ENCODE measurements at places on chromosomes 2 and 18. TPM values are rescaled to one million over a fixed set of nuclear protein-coding genes. Genes with fewer than 3 reads are reported as not detected.

- no peaks in the 10 kb centered on the region for H3K36me3 ChIP-seq
- peak; percentile 54 for DNase-seq
- no peak overlapping the region for H3K4me3 ChIP-seq
These were observed 312.9 kb downstream of the PRKCE start for GRCh38 chr2:45964223-45964841.

GRCh38 chr2:218396688-218397462, 2.8 kb upstream of the CTDSP1 start:
- H3K27ac ChIP-seq: peak overlapping the region; percentile 97
- H3K4me3 ChIP-seq: peak overlapping the region; percentile 64
- no peaks in the 10 kb centered on the region for H3K27me3 ChIP-seq
- peaks cover 43% of the 10 kb centered on the region for H3K4me1 ChIP-seq

GRCh38 chr18:49059028-49059834, 108.5 kb upstream of the SMAD7 start:
- H3K27ac ChIP-seq: no peak overlapping the region
- no peaks in the 10 kb centered on the region for H3K36me3 ChIP-seq
- no peak for DNase-seq
- H3K4me3 ChIP-seq: no peak overlapping the region
- no peaks in the 10 kb centered on the region for H3K27me3 ChIP-seq
- peaks cover 7% of the 10 kb centered on the region for H3K4me1 ChIP-seq

DNA sequence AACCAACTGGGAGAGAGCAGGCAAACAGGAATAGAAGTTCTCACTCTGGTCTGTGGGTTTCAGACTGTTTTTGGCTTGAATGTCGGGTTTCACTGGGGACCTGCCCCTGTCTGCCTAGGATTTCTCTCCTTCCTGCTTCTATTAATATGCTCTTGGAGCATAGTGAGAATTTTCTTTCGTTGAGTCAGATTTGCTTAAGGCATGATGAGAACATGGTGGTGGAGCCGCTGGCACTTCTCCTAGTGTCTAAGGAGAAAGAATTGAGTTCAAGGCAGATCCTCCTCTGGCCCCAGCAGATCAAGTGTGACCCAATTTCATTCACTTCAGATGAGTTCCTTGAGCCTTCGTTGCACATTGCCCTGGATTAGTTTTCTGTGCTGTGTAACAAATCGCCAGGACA, 103.9 kb upstream of the HS6ST1 start:
- no peak for DNase-seq
- no peaks in the 10 kb centered on the region for H3K4me1 ChIP-seq
- H3K4me3 ChIP-seq: no peak overlapping the region
- H3K27ac ChIP-seq: no peak overlapping the region
- no peaks in the 10 kb centered on the region for H3K27me3 ChIP-seq

- no peaks in the 10 kb centered on the region for H3K36me3 ChIP-seq
- H3K27me3 ChIP-seq: no peaks in the 10 kb centered on the region
- no peak overlapping the region for H3K27ac ChIP-seq
- no peak for DNase-seq
- H3K4me1 ChIP-seq: peaks cover 2% of the 10 kb centered on the region
These were observed 114.3 kb upstream of the PPP1CB start for GRCh38 chr2:28637066-28638047.

GRCh38 chr18:43772907-43773306, 495.6 kb upstream of the SYT4 start:
- H3K27me3 ChIP-seq: no peaks in the 10 kb centered on the region
- no peak overlapping the region for H3K27ac ChIP-seq
- peaks cover 4% of the 10 kb centered on the region for H3K4me1 ChIP-seq
- DNase-seq: peak; percentile 86

GRCh38 chr2:219497495-219498279, 1.0 kb upstream of the GMPPA start:
- H3K36me3 ChIP-seq: peaks cover 22% of the 10 kb centered on the region
- H3K4me1 ChIP-seq: peaks cover 72% of the 10 kb centered on the region
- H3K27ac ChIP-seq: peak overlapping the region; percentile 98

DNA sequence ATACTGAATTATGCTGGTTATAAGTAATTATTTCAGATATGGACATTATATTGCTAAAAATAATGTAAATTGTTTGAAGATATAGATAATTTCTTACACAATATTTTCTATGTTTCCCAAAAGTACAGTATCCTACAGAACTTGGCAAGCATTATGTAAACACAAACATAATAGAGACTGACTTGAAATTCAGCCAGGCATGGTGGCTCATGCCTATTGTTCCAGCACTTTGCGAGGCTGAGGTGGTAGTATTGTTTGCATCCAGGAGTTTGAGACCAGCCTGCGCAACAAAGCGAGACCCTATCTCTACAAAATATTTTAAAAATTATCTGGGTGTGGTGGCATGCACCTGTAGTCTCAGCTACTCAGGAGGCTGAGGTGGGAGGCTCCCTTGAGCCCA, 1300.5 kb upstream of the DDX18 start:
- H3K4me1 ChIP-seq: no peaks in the 10 kb centered on the region
- no peak overlapping the region for H3K27ac ChIP-seq
- H3K36me3 ChIP-seq: no peaks in the 10 kb centered on the region
- DNase-seq: no peak

Gene NYAP2
- polyA plus RNA-seq: 0.05 TPM

Gene D2HGDH
- polyA plus RNA-seq: 22.8 TPM

Gene LIMS4
- polyA plus RNA-seq: 3.0 TPM
